ENCODE measurements at places on chromosomes 7 and 10.
A peak's percentile ranks its signal among the peaks of the same experiment; 100 is the strongest.

- no peak for DNase-seq
These were observed 2.4 kb upstream of the ADARB2 start for GRCh38 chr10:1739751-1740150.

DNA sequence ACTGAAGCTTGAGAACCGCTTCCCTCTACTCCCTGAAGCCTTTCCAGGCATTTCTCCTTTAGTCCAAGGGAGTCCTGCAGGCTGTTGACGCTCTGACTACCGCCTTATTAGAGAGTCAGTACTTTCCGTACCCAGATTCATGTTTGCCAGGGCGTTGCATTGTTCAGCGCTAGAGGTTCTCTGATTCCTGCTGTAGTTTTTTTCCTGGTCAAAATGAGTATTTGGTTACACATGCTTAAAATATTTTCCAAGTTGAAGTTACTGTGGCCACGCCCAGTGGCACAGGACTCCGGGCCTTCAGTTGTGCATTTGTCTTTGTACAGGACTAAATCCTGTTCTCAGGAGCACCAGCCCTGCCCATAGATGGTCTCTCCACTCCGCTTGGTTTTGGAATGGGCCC, 7.9 kb downstream of the MTURN start:
- DNase-seq = no peak

- DNase-seq = peak; percentile 70
These were observed 3.9 kb downstream of the NFKB2 start for GRCh38 chr10:102399217-102400021.

DNA sequence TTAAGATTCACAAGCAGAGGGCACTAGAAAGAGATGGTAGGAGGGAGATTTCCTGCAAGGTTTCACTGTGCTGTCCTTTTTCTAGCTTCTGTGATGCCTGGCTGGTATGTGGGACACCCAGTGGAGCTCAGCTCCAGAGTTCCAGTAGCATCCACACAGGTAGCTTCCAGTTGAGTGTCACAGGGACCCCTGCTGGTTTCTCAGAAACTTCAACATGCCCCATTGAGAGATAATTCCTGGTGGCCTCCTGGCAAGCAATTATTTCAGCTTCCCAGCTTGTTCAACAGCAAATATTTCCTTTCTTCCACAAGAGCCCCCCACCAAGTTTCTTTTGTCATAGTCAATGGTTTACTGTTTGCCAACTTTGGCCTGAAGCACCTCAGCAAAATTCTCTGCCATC, 858.7 kb downstream of the REEP3 start:
- DNase-seq = no peak

- DNase-seq = no peak
These were observed 923.0 kb upstream of the CELF2 start for GRCh38 chr10:10094691-10095090.

- DNase-seq = no peak
These were observed 561.7 kb downstream of the GATA3 start for GRCh38 chr10:8616166-8616565.

GRCh38 chr10:43294241-43294658, 27.4 kb upstream of the RASGEF1A start:
- no peak for DNase-seq

- DNase-seq = peak; percentile 13
These were observed 56.2 kb upstream of the TM9SF3 start for GRCh38 chr10:96642973-96643372.

- no peak for DNase-seq
These were observed 43.0 kb downstream of the ELMO1 start for GRCh38 chr7:37405603-37406122.

GRCh38 chr10:98235846-98236245, 32.1 kb downstream of the LOXL4 start:
- no peak for DNase-seq

GRCh38 chr10:77180104-77180503, 457.5 kb downstream of the KCNMA1 start:
- DNase-seq = no peak

DNA sequence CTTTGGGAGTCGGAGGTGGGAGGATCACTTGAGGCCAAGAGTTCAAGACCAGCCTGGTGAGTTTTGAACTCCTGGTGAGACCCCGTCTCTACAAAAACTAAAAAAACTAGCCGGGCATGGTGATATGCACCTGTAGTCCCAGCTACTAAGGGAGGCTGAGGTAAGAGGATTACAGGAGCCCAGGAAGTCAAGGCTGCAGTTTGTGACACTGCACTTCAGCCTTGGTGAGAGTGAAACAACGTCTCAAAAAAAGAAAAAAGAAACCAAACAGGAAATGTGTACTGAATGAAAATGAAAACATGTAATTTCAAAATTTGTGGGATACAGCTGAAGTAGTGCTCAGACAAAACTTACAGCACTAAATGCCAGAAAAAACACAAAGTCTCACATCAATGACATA, 7.6 kb downstream of the ARHGAP12 start:
- no peak for DNase-seq

DNA sequence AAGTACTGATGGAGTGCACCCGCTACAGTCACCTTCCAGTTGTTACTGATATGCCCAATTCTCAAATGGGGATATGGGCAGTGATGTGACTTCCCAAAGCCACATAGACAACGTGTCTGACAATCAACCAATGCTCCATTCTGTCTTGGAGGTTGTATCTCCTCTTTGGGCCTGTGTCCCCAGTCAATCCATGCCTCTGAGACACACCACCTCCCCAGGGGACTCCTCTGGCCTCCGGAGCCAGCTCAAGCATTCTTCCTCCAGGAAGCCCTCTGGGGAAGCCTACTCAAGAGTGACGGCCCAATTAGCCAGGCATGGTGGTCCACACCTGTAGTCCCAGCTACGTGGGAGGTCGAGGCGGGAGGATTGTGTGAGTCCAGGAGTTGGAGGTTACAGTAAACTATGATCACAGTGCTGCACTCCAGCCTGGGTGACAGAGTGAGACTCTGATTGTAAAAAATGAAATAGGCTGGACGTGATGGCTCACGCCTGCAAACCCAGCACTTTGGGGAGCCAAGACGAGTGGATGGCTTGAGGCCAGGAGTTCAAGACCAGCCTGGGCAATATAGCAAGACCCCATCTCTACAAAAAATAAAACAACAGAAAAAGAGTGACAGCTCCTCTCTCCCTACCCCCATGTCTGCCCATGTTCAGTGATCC, 99.5 kb upstream of the TNRC18 start:
- DNase-seq = no peak

GRCh38 chr10:23106331-23107072, 11.1 kb downstream of the MSRB2 start:
- no peak for DNase-seq

DNA sequence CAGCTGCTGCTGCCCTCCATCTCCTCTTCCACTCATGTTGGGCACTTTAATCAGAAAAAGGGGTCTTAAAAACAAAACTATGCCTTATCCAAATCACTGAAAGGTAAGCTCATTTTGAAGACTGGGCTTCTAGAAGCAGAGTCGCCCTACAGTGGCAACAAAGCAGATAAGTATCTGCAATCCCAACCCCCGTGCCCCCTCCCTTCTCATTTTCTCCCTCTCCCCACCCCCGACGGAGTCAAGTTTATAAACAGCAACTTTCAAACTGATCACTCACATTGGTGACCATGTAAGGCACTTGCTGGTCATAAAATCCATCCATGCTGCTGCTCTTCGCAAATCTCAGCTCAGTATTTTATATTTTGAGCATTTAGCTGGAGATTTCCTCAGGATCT, 738 bp downstream of the ETV1 start:
- DNase-seq = no peak

DNA sequence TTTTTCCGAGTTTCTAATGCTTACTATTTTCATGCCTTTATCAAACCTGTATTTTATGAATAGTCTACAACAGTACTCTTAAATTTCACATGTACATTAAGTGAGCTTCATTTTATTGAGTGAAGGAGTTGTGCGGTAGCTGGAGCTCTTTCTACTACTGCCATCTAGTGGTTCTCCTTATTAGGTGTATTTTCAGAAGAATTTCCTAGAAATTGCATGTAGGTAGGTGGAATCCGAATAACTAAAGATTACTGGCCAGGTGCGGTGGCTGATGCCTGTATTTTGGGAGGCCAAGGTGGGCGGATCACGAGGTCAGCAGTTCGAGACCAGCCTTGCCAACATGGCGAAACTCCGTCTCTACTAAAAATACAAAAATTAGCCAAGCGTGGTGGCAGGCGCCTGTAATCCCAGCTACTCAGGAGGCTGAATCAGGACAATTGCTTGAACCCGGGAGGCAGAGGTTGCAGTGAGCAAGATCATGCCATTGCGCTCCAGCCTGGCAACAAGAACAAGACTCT, 38.3 kb downstream of the LRRC72 start:
- DNase-seq = no peak

DNA sequence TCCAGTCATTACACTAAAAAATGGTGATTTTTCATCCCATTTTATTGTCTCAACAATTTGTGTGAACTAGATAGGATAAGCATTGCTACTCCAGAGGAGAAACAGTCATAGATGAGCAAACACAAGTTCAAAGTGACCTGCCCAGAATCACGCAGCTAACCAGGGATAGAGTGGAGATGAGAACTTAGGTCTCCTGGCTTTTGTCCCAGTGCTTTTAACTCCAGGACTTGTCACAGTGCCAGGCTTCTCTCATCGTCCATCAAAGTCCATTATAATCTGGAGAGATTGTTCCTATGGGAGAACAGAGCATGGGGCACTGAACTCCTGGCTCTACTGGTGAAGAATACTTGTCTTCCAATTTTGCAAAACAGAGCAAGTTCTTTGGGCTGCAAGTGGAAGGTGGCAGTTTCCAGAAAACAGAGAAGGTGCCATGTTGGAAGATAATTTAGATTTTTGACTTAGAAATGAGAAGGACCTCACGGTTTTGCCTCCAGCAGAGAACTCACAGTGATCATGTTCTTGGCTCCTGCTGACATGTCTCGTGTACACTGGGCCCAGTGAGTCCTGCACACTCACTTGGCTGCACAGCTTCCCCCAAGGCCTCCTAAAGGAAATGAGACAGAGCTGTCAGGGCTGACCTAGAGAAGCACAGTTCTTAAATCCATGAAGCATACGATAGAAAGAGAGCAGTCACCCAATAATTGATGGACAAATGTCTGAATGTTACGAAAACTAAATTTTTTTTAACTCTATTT, 322.9 kb upstream of the NRP1 start:
- DNase-seq = no peak

- no peak for DNase-seq
These were observed 16.9 kb upstream of the PRF1 start for GRCh38 chr10:70619271-70620019.

DNA sequence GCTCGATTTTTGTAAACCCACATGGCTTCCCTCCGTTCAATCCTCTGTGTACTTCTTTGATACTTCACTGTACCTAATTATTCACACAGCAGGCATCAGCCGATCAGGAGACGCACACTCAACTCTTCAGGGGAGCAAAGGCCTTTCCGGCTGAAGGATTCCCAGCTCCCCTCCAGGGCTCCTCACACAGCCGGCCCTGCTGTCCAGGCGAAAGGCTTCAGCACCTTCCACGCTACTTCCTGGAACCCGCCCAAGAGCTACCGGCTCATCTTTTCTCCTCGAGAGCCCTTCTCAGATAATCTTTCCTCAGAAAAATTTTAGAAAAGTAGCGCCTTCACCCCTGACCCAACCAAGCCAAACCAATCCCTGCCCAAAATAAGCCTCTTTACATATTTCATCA, 270.4 kb downstream of the ZMYND11 start:
- DNase-seq = no peak

DNA sequence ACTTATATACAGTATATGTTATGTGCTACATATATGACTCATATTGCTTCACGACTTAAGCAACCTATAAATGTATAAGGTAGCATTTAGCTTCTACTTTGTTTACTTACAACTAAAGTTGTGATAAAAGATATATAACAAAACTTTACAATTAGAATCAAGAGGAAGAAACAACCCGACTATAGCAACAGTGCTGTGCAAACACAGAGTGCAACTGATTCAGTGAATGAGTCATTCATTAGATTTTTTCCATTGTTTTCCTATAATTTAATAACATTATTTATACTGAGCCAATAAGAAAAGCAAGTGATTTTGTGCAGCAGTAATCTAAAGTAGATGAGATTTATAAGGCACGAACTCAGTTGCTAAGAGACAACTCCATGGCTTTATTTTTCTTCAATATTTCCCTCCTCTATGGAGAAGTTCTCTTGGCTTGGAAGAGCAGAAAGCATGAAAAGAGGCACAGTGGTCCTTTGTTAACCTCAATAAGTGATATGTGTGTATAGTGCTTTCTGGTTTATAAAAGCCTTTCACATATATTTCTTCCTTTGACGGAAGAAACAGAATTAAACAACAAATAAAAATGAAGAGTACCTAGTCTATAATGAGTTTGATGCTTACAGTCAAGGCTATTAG, 19.8 kb downstream of the CEP41 start:
- no peak for DNase-seq

DNA sequence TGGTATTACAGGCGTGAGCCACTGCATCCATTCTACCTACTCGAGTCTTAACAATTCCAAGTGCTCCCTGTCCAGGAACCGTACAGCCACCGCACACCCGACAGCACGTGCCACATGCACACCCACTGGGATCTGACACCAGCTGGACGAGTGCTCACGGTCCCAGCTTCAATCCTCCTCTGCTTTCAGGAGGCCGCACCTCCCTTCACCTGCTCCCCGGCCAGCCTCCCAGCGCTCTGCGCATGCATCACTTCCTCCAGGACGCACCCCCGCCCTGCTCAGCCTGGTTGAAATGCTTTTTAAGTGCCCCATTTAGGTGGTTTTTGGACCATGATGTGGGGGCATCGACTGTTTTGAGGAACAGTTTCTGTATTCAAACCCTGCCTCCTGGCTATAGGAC, 47.3 kb upstream of the TMEM213 start:
- DNase-seq = no peak

GRCh38 chr7:129886167-129886817, 66.5 kb downstream of the UBE2H start:
- DNase-seq = no peak
